Stimulated activated CD8-positive, alpha-beta memory T cell treated with anti-CD3 and anti-CD28 coated beads, Interleukin-2, amount 100 ng/mL, for 1 hour (primary cell): ENCODE measurements at places on chromosomes 12 and 14.

DNA sequence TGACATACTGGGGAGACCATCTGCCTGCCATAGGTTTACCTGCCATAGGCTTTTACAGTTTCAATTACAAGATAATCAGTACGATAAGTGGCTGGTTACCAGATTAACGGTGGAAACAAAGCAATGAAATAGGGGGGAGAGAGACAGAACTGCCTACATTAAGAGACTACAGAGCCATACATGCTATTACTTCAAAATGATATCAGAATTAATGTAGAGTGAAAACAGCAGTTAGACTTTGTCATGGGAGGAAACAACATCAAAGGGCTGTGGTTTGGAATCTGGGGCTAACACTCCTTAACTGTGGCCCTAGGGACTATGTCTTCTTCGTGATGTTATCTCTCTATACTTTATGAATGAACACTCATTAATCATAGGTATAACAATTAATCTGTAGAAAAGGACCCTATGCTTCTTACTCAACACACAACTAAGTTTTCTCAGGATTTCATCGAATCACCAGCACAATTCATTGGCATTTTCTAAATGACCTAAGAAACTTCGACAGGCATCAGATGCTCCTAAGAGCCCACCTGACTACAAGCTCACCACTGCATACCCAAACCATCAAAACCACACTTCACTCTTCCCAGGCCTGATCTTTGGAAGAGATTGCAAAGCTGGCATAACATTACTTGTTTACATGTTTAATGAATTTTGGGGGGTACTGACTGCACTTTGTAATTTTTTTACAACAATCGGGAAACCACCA is 475.6 kb upstream of the SOX5 start:
- DNase-seq: no peak

- DNase-seq: no peak
Observed at GRCh38 chr12:116420227-116420880, 138.8 kb upstream of the MAP1LC3B2 start.

DNA sequence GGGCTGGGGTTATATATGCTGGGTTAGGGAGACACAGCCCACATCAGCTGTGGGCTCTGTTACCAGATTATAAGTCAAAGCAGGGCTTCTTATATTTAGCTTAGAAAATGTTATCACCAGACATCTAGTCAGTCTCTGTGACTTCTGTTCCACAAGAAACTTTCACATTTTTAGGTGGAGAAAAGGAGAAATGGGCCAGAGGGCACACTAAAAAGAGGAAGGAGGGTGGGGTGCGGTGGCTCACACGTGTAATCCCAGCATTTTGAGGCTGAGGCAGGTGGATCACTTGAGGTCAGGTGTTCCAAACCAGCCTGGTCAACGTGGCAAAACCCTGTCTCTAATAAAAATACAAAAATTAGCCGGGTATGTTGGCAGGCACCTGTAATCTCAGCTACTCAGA is 28.0 kb upstream of the SLC38A1 start:
- no peak for DNase-seq

DNA sequence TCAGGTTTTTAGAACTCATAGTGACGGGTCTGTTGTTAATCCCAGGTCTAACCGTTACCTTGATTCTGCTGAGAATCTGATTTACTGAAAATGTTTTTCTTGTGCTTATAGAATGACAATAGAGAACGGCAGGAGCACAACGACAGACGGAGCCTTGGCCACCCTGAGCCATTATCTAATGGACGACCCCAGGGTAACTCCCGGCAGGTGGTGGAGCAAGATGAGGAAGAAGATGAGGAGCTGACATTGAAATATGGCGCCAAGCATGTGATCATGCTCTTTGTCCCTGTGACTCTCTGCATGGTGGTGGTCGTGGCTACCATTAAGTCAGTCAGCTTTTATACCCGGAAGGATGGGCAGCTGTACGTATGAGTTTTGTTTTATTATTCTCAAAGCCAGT is 34.4 kb downstream of the PSEN1 start:
- no peak for DNase-seq

- no peak for DNase-seq
Observed at GRCh38 chr14:89660166-89660565, 243.1 kb upstream of the FOXN3 start.

DNA sequence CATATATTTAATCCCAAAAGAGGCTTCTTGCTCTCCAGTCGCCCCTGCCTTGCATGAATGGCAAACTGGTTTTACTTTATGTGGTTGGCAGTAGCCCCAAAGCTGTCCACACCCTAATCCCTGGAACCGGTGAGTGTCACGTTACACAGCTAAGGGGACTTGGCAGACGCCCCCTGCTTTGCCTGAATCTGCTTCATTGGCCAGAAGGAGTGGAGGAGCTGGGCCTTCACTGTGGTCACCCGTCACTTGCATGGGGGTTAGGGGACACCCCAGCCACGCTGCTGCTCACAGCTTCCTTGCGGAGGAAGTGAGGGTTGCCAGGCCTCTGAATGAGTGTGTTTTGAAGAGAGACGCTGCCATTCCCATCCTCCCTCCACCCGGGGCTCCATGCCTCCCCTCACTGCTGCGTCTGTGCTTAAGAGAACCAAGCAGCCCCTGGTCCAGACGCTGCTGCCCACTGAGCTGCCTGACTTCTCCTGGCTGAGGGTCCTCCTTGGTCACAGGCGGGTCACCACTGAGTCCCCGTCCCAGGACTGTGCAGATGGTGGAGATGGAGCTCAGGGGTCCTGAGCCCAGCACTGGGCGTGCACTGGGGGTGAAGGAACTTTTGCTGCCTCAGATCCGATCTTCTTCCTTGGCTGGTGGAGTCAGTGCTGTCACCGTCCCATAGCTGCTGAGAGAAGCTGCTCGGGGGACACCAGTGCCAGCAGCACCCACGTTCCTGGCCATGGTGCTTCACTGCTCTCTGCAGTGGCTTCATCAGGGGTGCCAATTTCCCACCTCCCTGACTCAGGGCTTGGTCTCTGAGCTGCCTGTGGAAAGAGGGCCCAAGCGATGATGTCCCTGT is 39.8 kb downstream of the GALNT9 start:
- DNase-seq: no peak

DNA sequence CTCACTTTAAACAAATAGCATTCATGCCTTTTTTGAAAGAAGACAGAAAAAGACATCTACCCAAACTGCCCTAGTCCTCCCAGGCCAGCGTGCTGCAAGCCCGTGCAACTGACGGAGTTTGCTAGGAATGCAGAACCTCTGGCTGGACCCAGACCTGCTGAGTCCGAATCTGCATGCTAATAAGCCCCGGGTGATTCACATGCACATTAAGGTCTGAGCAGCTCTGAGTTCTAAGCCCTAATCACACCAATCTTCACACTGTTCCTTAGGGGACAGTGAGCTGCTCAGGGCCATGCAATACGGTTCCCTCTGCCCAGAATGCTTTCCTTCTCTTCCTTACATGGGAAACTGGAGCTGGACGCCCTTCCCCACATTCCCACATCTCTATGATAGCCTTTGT is 25.2 kb downstream of the HAL start:
- no peak for DNase-seq

- no peak for DNase-seq
Observed at GRCh38 chr12:94057262-94058151, 90.9 kb upstream of the PLXNC1 start.

GRCh38 chr12:14999021-14999694 is 26.3 kb downstream of the PDE6H start:
- DNase-seq: no peak

GRCh38 chr12:116592731-116593130 is 33.5 kb downstream of the MAP1LC3B2 start:
- DNase-seq: no peak

DNA sequence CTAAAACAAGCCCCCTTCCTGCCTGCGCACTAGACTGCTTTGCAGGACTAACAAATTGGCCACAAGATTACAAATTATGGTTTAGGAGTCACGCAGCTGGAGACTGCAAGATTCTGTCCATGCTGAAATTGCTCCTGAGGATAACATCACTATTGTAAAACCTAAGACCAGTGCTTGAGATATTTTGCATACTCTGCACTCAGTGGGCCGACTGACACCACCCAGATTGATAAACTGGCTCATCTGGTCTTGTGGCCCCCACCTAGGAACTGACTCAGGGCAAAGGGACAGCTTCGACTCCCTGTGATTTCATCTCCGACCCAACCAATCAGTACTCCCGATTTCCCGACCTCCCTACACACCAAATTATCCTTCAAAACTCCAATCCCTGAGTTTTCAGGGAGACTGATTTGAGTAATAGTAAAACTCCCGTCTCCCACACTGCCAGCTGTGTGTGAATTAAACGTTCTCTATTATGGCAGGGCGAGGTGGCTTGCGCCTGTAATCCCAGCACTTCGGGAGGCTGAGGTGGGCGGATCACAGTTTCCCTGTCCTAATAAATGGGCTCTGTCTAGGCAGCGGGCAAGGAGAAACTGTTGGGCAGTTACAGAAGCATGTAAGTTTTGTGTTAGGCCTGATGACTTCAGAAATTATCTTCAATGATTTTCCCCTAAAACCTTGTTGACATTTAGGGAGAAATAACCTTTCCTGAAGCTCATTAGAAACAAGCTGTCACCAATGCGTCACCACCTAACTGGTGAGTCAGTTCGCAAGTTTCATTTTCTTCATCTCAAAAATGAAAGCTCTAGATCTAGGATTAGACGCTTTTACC is 5.3 kb upstream of the UBC start:
- DNase-seq: no peak

- no peak for DNase-seq
Observed at GRCh38 chr14:58082491-58083098, 69.4 kb downstream of the ARMH4 start.

GRCh38 chr14:20707622-20708021 is 19.1 kb downstream of the ANG start:
- DNase-seq: no peak

- DNase-seq: peak; percentile 39
Observed at GRCh38 chr12:132444957-132445883, 44.7 kb upstream of the FBRSL1 start.

DNA sequence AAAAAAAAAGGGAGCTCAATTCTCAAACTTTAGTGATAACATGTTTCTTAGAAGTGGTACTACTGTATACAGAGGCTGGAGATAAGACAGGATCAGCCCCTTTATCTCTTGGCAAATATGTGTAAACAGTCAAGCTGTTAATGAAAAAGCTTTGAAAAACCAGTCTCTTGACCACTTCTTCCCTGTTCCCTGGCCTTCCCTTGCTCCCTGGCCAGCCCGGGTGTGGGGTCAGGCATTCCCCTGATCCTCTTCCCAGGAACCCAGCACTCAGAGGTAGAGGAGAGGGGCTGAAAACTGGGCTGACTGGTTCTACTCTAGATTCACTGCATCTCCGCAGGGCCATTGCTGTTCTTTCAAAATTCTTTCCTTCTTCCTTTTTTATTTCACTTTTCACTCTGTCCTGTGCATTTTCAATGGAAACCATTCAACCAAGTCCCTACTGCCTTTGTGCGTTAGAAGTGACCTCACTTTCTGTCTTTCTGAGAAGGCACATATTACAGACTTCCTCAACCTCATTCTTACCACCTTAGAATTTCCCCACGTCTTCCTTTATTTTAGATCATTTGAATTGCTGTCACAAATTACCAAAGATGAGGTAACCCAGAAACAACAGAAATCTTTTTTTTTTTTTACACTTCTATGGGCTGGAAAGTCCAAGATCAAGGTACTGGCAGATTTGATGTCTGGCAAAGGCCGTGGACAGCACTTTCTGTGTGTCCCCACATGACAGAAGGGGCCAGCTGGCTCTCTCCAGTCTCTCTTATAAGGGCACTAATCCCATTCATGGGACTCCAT is 5.7 kb downstream of the GNG2 start:
- DNase-seq: no peak

DNA sequence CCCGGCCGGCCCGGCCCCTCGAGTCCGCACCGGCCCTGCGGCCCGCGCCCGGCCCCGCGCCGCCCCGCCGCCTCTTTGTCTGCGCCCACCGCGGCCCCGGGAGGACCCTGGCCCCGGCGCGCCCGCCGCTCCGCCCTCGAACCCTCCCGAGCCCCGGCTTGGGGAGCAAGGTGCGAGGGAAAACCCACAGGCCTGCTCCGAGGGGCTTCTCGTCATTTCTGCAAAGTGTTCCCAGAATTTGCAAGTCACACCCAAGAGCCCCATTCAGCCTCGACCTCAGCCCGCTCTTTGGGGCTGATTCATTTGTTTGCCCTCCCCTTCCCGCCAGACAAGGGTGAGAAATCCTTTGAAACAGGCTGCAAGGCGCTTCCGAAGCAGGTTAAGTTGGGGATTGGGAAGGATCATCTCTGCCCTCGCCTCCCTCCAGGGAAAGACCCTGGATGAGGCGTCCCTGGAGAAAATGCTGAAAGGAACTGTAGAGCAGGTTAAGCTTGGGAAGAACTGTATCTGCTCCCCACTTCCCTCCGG is 325 bp upstream of the CLIP1 start:
- DNase-seq: peak; percentile 9

- DNase-seq: no peak
Observed at GRCh38 chr14:83196236-83196635, 1662.6 kb upstream of the SEL1L start.

DNA sequence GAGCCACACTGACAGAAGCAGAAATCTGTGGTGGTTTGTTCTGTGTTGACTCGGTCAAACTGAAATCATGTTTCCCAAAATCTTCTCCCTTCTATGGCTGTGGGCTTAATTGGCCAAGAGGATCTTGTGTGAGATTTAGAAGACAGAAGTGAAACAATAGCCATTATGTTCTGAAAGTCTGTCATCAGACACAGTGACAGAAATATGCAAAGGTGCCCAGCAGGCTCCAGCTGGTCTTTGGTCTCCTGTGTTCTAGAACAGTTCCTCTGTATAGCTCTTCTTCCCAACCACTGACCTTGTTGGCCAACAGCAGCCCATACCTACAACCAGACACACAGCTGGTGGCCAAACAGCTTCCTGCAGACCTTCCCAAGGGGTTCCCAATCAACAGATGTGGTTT is 25.0 kb upstream of the COCH start:
- DNase-seq: no peak
